ENCODE measurements at places on chromosomes 13 and 19. TPM values are rescaled to one million over a fixed set of nuclear protein-coding genes. Genes with fewer than 3 reads are reported as not detected.

GRCh38 chr13:39023316-39023715 is 14.6 kb downstream of the PROSER1 start:
- no peak for DNase-seq

TMEM145 gene
- not detected for polyA plus RNA-seq

GRCh38 chr13:27130979-27131623 is 40.5 kb downstream of the USP12 start:
- peak; percentile 72 for DNase-seq

PLK5 gene
- polyA plus RNA-seq: not detected

GRCh38 chr13:45932676-45933075 is 81.1 kb upstream of the SIAH3 start:
- no peak for DNase-seq

- DNase-seq: no peak
These were observed 35.9 kb upstream of the MAB21L1 start for GRCh38 chr13:35512271-35512920.

DNA sequence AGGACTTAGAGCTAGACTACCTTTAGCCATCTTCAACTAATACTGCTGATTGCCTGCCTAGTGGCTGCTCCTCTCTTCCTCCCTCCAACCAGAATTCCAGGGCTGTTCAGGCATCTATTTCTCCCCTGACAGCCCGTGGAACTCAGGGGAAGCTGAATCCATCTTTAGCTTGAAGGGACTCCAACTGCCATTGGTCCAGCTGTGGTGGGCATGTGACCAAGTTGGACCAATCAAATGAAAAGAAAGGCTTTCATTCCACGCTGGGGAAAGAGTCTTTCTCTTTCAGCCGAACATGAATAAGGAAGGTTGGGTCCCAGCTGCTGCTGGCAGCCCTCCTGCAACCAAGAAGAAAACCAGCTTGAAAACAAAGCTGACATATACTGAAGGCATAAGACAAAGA is 168.5 kb upstream of the OBI1 start:
- DNase-seq: no peak

- no peak for DNase-seq
These were observed 14.0 kb downstream of the PDX1 start for GRCh38 chr13:27933580-27934328.

- DNase-seq: no peak
These were observed 17.7 kb upstream of the KLF5 start for GRCh38 chr13:73040968-73041596.

PPP6R1 gene
- 143 TPM for polyA plus RNA-seq

- DNase-seq: no peak
These were observed 68.2 kb upstream of the LSM14A start for GRCh38 chr19:34104096-34104495.

GRCh38 chr13:35190241-35190640 is 248.2 kb downstream of the NBEA start:
- no peak for DNase-seq

DNA sequence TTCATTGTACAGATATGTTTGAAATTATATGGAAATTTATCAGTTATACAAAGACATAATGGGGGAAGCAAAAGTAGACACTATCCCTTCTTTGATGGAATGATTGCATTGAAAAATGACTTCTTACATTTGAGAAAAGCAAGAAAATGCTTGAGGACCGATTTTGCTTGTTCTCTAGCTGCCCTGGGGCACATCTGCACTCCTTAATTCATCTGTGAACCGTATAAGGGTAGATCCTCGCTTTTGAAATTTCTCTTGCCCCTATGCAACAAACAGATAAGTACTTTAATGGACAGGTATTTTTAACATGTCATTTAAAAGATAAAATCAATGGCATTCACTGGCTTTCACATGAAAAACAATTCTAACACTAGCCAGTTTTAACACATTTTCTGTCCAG is 13.5 kb upstream of the MLNR start:
- DNase-seq: no peak

- DNase-seq: no peak
These were observed 25.3 kb upstream of the OR10H2 start for GRCh38 chr19:15702534-15702930.

DNA sequence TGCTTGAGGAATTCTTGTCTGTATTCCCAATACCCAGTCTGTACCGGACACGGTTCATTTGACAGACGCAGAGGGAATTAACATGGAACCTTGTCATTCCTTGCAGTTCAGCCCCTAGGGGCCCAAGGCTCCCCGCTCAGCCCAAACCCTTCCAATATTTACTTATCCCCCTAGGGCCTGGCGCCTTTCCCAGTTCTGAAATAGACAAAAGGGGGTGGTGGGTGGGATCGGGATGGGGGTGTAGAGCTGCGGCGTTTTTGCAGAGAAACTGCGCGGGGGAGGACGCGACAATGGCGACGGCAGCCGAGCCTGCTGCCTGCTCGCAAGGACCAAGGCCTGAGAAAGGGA is 583 bp downstream of the AKAP8L start:
- DNase-seq: no peak

GRCh38 chr13:41490371-41491015 is 33.1 kb downstream of the RGCC start:
- DNase-seq: no peak

C13orf42 gene
- polyA plus RNA-seq: not detected

MUC16 gene
- polyA plus RNA-seq: 0.02 TPM

DNA sequence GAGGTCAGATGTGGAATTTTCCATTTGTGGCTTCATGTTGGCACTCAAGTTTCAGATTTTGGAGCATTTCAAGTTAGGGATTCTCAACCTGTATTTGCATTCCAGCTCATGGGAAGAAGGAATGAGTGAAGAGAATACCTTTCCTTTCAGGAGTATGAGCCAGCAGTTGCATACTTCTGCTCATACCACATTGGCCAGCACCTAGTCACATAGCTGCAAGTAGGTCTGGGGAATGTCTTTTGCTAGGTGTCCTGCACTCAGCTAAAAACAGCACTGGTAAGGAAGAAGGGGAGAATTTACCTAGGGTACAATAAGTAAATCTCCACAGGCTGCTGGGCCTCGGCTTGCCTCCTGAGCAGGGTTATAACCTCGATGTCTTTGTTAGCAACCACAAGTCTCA is 24.6 kb upstream of the ATP8A2 start:
- no peak for DNase-seq

- DNase-seq: no peak
These were observed 638 bp downstream of the USPL1 start for GRCh38 chr13:30618186-30618929.
